ENCODE measurements at places on chromosomes 3 and 15.

DNA sequence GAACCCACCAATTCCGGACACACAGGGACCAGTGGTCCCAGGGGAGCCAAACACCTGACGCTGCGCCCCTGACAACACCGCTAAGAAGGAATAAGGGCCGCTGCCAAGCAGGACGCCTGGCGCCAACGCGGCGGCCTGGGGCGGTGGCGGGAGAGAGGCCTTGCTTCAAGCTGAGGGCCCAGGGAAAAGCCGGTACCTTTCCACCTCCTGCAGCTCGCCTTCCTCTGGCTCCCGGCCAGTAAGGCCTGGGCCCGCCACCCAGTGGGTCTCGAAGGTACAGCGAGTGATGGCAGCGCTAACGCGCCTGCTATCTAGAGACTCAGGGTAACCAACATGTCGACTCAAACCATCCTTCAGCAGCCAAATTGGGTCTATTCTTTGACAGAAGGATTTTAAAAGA, 1074.1 kb downstream of the SI start:
- no peak for DNase-seq

DNA sequence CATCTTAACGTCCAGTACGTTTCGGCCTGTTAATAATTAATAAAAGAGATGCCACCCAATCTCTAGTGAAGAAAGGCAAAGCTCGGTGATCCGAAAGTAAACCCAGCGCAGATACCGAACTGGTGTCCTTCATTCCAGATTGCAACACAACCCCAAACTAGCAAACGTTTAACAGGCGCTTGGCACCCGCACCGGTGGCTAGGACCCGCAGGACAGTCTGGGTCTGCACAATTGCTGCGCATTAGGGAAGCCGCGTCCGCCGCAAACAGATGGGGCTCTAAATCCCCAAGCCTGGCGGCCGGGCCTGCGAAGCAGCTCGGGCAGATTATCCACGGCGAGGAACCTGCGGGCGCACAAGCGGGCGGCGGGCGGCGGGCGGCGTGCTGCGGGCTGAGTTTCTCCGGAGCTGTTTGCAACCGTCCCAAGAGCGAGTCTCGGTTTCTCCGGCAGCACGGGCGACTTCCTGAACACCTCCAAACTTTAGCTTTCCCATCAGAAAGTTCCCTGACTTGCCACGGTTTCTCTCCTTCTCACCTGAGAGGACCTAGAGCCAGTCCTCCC, 112.1 kb upstream of the ICE2 start:
- no peak for DNase-seq

DNA sequence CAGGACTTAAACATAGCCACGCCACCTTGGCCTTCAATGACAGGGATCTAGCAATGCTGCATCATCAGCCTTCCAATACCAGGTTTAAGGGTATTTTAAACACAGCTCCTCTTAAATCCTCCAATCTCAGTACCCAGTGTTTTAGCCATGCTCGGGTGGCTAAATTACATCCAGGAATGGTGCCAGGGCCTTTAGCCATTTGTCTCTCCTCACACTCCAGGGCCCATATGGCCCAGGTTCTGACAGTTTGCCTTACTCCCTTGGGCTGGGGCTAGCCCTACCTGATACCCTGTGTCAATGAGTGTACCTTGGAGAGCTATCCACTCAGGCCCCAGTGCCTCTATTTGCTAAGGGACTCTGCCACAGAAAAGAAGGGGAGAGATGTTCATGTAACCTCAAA, 29.4 kb downstream of the ZNF589 start:
- DNase-seq = no peak

- no peak for DNase-seq
Measured at GRCh38 chr15:61092361-61093157, 136.5 kb downstream of the RORA start.

- DNase-seq = no peak
Measured at GRCh38 chr3:51445544-51446280, 54.1 kb downstream of the DCAF1 start.

DNA sequence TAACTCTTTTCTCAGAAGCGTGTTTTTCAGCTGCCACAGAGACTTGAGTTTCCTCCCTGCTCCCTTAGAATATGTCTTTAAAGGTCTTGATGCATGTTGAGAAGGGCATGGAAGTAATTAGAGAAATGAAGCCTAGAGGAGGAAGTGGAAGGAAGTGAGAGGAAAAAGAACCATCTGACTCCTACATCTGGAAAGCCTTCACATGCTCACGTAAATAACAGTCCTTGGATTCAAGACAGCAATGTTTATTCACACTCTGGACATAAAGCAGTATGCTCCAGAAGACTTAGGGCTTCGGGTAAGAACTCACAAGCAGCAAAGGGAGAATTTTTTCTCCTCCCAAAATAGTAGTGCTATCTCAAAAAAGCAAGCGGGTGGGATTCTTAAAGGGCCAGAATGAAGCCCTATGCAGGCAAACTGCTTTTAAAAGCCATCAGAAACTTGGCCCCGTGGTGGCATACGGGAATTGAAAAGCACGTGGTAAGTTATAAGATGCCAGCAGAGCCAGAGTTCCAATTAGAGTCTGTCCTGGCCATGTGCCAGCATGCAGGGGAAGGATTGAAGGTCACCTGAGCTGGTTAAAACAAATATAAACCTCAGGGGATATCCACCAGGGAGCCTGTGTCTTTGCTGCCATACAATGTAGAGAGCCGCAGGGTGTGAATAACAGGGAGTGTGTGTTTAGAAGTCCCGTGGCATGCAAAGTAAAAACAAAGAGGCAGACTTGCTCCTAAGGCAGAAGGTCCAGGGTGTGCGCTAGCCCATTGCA, 380.8 kb upstream of the NDN start:
- no peak for DNase-seq

DNA sequence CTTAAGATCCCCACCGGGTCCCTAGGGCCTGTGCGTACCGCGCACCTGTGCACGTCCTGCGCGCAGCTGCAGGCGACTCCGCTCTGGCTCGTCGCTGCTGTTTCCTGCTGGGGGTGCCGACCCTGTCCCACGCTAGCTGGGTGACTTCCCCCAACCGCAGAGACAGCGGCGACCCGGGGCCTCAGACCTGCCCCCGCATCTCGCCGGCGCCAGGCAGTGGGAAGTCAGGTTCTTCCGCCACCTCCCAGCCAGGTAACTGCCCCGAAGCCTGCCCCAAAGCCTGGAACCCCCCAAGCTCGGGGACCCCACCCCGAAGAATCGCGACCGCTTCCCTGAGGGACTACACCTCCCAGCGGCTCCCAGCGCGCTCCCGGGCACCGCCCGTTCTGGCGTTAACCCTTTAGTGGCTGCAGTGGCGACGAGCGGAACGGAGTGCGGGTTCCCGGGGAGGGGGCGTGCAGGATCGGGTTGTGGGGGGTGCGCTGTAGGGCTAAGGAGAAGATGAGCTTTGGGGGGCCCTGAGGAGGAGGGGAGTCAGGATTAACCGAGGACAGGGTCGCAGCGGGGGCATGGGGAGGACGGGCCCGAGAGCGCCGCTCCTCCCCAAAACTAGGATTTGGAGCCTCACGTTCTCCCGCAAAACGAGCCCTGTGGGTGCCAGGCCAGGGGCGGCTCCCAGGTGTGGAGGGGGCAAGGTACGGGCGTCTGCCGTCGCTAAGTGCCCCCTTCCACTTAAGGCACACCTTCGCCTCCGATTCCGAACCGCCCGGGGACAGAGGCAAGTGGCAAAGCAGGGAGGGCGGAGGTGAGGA, 589 bp downstream of the NEIL1 start:
- no peak for DNase-seq

- no peak for DNase-seq
Measured at GRCh38 chr15:88649753-88650551, 11.1 kb downstream of the ISG20 start.

GRCh38 chr3:3666664-3667063, 132.6 kb upstream of the LRRN1 start:
- DNase-seq = no peak

- no peak for DNase-seq
Measured at GRCh38 chr3:30604558-30604957, 1.8 kb upstream of the TGFBR2 start.

DNA sequence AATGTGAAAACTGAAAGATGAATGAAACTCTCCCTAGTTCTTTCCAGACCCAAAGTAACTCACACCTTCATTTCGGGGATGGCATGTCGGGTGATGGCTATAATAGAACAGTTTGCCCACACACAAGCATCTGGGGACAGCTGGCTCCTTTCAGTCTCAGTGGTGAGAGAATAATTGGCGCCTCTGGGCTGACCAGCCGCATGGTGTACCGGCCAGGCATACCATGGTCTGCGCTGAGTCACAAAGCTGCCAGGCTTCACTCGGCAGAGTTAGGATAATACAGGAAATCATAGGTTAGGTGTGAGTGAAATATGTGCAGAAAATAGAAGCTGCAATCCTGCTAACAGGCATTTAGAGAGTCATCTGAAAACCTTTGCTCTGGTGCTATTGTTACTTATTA, 80.4 kb upstream of the IGF1R start:
- DNase-seq = no peak

- DNase-seq = peak; percentile 17
Measured at GRCh38 chr3:14467814-14468620, 65.6 kb downstream of the SLC6A6 start.

GRCh38 chr3:194054540-194054939, 81.4 kb upstream of the HES1 start:
- no peak for DNase-seq

DNA sequence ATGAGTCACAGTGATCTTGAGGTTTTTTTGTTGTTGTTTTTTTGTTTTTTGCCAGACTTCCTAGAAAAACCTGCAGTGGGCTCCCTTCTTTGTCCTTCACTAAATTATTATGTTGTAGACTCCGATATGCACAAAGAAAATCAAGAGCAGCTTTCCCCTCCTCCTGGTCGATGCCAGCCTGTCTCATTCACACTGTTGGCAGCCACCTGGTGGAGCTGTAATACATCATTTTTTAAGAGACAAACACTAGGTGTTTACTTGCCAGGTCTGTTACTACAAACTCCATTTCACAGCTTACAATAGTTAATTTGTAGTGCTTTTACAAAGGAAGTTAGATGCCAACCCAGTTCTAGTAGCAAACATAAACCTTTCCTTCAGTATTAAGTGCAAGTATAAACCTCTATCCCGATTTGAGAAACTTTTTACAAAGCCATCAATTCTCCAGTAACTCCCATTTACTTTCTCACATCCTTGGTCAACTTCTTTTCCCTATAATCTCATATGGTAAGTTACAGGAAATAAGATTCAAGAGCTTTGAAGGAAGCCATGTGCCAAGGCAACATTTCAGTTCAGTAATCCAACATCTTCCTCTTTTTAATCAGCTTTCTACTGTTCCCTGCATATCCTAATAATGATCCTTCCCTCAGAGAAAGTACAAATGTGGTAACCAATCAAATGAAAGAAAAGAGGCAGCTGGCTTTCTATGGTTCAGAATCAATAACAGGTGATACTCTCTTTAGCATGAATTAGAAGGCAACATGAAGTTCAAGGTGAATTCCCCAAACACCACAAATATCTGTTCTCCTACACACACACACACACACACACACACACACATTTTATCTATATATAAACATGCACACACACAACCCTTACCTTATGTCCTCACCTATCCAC, 14.0 kb downstream of the AAGAB start:
- no peak for DNase-seq

- no peak for DNase-seq
Measured at GRCh38 chr15:61697796-61698195, 362.5 kb downstream of the VPS13C start.

- no peak for DNase-seq
Measured at GRCh38 chr15:39391230-39391629, 189.6 kb upstream of the THBS1 start.

DNA sequence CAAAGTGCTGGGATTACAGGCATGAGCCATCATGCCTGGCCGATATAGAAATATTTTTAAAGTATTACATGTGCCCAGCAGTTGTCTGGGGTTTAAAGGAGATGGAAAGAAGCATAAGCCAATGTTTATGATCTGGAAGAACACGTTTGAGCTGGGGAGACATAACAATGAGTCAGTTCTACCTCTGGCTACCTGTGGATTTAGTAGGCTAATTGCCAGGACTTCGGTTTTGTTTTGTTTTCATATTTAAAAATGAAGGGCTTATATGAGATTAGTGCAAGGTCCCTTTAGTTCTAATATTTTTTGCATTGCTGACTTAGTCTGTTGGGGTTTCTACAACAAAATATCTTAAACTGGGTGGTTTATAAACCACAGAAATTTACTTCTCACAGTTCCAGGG, 22.9 kb upstream of the TNFSF10 start:
- no peak for DNase-seq

DNA sequence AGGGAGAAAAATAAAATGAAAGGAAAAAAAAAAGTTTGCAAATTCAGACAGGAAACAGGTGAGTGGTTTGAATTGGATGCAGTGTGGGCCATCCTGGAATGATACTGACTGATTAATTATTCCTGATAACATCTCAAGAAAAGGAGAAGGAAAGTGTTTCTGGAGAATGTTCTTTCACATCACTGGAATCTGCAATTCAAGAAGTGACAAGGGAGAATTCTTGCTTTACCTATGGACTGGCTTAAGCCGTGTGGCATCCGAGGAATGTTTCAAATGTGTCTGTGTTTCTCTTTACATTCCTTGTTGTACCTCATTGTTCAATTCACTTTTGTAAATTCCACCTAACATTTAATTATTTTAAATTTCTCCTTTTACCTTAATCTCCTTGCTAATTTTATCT, 465.0 kb downstream of the EPHB1 start:
- no peak for DNase-seq

DNA sequence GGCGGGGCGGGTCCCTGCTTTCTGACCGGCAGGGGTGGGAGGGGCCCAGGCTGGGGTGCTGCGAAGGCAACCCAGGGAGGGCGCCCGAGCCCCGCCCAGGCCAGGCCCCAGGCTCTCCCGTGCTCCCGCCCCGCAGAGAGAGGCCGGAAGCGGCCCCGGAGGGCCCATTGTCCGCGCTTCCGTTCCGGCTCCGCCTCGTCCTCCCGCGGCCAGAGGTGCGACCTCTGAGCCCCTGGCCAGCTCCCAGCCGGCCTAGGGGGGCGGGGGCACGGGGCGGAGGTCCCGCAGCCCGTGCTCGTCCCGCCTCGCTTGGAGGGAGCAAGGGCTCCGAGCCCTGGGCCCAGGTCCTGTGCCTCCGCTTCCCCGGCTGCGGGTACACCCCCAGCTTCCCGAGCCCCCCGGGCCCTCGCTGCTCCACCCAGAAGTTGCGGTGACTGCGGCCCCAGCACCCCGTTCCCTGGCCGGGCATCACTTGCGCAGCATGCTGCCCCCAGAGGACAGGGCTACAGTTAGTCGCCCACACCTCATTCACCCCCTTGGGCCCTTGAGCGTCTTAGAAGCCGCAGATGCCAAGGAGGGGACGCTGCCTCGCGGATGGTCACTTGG, 20.4 kb upstream of the PLXND1 start:
- peak; percentile 75 for DNase-seq

DNA sequence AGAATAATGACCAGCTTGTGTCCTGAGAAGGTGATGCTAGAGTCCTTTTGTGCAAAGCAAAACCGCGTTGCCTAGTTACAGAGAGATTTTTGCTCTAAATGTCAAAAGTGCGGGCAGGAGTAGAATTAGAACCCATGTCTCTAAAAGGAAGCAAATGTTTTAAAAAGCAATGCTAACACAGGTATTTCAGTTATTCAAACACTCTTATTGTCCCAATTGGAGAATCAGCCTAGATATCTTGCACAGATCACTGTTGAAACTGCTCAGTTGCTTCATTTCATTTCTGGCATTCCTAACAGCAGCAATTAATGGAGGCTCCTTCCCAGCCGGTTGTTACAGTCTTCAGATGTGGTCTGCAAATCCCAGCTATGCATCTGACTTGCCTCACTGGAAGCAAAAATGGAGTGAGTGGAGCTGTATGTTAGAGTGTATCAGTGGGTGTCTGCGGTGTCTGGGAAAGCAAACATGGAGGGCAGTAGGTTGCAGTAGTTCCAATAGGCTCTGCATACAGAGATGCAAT, 55.6 kb upstream of the SEMA6D start:
- DNase-seq = no peak

GRCh38 chr15:68557469-68558317, 21.1 kb upstream of the CORO2B start:
- DNase-seq = no peak
